ENCODE measurements at places on chromosomes 1 and 21. TPM values are rescaled to one million over a fixed set of nuclear protein-coding genes. Genes with fewer than 3 reads are reported as not detected.

Gene NBPF6
- total RNA-seq: not detected

Gene FLG2
- not detected for total RNA-seq

Gene MROH7
- not detected for total RNA-seq

Gene S100A16
- 37.8 TPM for total RNA-seq

Gene LIPI
- total RNA-seq: not detected

Gene DENND2D
- 3.5 TPM for total RNA-seq

Gene REG4
- not detected for total RNA-seq

Gene PLEKHA6
- not detected for total RNA-seq

Gene HOOK1
- not detected for total RNA-seq

DNA sequence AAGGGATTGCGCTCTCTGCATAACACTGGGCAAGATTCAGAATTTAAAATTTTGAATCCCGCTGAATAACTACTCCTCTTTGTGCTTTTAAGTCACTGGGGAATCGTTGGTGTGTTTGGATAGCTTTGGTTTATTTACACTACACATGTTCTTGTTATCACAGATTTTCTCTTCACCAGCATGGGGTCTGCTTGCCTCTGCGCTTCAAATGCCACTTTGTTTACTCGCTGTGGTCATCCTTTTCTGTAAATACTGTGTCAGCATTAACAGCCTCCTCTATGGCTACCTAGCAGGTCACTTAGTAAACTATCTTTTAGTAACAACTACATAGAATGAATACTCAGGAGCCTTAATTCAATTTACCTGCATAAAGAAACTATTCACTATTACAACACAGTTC, 14.4 kb upstream of the KCNH1 start:
- DNase-seq: no peak

DNA sequence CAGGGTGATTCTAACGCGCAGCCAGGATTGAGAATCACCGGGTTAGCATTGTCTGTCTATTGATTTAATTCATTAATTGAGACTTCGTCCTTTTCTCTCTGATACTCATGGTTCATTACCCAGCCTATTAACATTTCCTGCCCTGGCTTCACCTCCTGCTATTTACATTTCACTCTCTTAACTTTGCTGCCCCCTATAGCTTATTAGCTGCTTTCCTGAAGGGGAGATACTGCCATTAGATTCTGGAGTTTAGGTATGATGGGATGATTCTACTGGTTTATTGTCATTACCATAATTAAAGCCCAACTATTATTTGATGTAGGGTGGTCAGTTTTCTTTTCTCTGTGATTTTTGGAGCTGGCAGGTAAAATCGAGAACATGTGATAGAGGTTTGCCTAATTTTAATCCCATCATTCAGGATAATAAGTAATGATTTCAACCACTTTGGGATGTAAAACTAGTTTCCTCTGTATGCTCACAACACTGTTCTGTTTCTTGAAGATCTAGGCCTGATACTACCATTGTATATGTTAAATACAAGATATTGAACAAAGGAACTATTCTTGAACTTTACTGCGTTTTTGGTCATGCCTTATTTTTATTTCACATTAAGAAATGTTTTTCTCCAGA, 6.4 kb downstream of the PPP2R5A start:
- DNase-seq: peak; percentile 84

DNA sequence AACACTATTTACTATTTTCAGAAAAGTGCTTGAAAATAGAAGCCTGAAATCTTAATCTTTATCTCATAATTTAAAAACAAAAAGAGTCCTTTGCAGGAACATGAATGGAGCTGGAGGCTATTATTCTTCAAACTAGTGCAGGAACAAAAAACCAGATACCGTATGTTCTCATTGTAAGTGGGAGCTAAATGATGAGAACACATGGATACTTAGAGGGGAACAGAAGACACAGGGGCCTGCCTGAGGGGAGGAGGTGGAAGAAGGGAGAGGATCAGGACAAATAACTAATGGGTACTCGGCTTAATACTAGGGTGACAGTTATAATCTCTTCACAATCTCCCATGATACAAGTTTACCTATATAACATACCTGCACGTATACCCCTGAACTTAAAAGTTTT, 176.3 kb downstream of the SDCCAG8 start:
- DNase-seq: no peak

GRCh38 chr21:34156957-34157356, 83.6 kb downstream of the MRPS6 start:
- no peak for DNase-seq

GRCh38 chr1:184025242-184025675, 12.3 kb downstream of the COLGALT2 start:
- DNase-seq: no peak

DNA sequence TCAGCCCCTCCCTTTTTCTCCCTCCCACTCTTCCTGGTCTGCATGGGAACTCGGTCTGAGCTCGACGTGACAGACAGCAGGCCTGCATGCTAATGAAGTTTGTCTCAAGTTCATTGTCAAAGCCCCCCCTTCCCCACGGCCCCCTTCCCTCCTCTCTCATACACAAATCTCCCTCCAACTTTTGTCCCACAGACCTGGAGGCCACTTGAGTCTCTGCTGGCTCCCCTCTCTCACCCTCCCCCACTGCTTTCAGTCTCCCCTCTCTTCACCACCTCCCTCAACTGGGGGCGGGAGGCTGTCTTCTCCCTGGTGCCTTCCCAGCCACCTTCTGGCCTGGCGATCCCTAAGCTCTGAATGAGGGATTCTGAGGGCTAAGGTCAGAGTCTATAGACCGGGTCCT, 61.3 kb downstream of the RHBG start:
- DNase-seq: no peak

GRCh38 chr1:50542362-50542761, 119.1 kb upstream of the DMRTA2 start:
- no peak for DNase-seq

DNA sequence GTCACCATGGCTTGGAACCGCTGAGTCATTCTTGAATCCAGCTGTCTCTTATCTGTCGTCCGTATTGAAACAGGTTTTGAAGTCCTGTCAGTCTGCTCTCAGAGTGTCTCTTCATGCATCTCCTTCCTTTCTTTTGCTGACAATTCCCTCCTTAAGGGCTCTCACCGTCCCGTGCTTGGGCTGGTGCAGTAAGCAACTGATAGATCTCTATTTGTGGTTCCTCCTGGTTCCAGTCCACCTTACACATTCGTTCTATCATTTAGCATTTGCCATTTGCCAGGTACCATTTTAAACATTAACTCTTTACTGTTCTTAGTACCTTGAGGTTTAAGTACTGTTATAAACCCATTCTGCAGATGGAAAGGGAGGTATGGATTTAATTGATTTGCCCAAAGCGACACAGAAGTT, 88.9 kb downstream of the DYRK1A start:
- DNase-seq: no peak

DNA sequence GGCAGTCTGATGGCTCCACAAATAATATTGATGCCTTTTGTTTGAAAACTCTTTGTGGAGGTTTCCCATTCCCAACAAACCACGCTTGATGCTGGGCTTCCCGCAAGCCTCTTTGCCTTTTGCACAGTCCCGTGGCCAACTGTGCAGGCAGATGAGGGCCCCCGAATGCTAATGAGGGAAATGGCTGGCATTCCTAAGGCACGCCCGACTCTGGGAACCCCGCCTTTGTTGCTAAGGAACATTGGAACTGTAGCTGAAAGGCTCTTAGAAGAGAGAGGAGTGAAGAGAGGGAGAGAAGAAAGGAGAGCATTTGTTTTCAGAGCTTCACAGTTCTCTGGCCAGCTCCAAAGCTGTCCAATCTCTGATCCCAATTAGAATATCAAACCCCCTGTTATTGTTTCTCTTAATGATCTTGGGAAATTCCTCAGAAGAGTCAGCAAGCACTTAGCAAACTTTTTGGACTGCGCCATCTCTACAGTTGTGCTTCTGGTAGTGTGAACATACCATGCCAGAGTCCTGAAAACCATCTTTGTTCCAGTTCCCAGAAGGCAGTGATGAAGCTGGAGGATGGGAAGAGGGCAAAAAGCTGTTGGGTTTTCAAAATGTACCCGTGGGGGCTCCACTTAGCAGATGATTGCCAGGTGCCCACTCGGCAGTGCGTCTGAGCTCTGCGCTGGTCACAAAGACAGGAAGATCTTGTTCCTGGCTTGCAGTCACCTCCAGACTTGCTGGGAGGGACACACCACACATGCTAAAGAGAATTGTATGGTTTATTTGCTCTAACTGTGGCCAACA, 60.1 kb upstream of the CYP2J2 start:
- no peak for DNase-seq

DNA sequence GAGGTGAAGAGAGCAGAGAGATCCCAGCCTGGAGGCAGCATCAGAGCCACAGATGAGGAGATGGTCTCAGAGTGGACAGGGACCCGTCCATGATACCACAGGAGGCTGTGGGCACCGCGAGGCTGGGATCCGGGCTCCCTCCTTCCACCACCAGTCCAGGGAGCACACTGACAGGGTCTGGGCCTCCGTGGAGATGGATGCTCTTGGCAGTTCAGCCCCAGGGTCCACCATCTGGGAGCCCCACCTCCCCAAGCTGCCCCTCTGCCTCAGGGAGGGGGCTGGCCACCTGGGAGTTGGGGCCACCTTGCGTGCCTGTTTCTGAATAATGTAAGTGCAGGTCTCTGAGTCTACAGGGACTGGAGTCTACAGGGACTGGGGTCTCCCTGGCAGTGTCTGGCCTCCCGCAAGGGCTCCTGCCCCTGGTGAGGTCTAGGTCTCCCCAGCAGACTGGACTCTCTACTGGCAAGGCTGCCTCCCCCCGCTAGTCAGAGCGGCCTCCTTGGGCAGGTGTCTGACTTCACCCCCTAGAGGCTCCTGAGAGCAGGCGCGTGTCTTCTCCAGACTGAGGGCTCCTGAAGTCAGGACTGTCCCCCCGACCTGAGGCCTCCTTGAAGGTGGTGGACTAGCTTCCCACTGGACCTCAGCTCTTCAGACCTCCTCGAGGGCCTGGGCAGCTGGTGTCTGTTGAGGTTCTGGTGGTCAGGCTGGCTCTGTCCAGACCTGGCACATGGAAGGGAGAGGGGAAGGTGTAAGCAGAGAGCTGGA, 218.5 kb downstream of the PTPRU start:
- no peak for DNase-seq

- peak; percentile 92 for DNase-seq
Measured at GRCh38 chr1:67257173-67257535, 50.5 kb upstream of the IL12RB2 start.

DNA sequence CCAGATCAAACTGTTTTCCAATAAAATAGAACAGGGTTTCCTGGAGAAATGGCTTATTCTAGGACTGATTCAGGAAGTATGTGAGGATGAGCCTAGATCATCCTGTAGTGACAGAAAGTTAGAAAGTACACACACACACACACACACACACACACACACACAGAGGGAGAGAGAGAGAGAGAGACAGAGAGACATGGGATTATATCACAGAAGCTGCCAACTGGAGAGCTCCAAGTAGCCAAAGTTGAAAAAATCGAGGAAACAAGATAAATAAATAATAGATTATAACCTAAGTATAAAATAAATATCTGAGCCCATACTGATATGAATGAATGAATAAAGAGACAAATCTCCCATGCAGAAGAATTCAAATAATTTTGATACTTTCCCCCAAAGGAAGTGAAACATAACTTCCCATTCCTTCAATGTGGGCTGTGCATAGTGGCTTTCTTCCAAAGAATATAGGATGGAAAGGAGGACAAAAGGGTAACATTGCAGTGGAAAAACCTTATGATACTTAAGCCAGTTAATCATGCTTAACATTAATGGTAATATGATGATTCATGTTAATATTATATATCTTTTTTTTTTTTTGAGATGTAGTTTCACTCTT, 171.6 kb downstream of the NTPCR start:
- no peak for DNase-seq

GRCh38 chr1:162571696-162572095, 10.2 kb downstream of the UAP1 start:
- no peak for DNase-seq

DNA sequence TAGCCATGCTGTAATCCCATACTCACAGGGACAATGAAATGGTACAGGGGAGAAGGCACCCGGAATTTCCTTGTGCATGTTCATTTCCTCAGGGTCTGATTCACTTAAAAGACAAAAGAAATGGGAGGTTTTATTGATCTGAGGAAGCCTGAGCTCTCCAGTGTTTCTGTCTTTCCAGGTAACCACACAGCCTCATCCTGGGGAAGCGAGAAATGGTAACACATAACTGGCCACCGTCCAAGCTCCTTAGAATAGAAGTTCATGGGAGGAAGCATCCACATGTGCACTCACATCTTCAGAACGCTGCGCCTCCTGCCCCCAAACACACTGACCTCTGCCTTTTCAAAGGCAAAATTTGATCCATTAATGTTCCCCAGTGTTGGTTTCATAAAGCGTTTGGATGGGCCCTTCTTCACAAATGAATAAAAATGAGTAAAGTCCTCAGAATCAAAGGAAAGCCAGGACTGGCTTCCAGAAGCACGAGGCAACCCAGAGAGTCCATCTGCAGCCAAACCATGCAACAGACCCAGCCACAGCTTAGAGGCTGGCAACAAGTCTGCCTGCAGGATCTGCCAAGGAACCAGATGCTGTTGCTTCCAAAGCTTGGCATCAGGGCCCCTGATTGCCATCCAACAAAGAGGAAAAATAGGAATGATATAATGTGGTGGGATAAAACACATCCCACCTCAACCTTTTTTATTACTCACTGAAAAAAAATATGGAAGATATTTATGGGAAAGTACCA, 120.3 kb downstream of the ZBTB18 start:
- no peak for DNase-seq

GRCh38 chr1:193438771-193439170, 252.4 kb upstream of the B3GALT2 start:
- DNase-seq: no peak

DNA sequence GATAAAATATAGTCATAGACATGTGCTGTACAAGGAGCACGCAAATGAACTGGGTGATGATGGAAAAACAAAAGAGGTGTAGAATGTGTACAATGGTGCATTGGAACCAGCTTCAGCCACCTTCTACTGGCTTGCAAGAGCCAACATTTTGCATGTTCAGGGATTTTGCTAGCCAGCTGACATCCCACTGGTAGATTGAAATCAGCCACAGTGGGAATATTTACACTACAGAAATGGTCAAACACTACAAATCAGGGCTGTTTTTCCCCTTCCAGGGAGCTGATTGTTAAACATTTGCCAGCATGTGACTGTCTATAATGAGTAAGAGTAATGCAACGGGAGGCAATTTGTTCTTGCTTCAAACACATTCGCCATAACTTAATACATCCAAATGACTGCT, 23.2 kb downstream of the PMVK start:
- DNase-seq: no peak

DNA sequence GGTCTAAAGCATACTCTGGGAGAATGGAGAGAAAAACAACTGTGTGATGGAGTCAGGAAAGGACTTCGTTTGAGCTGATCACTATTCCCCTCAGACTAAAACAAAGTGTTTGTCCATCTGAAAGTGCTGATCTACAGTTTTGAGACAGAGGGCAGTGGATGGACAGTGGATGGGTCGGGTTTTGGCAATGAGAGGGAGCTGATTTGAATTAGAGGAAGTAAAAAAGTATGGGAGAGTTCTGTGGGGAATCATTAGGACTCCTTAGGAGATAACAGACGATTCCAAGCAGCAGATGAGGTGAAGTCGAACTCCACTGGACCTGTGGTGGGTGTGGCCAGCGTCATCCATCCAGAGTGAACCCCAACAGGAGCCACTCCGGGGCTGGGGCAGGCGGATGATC, 62.3 kb downstream of the PTGS2 start:
- no peak for DNase-seq
